Parietal lobe (tissue), 2 donors: ENCODE measurements at places on chromosomes 6 and 20. TPM values are rescaled to one million over a fixed set of nuclear protein-coding genes. Genes with fewer than 3 reads are reported as not detected.

Gene C20orf202
- 1.3 TPM for total RNA-seq

Gene MCCD1
- total RNA-seq, result not detected

Gene VWA7
- 0.31 TPM for total RNA-seq

Gene DHX16
- 22.5 TPM for total RNA-seq

Gene HUS1B
- 8.8 TPM for total RNA-seq

Gene SLC22A2
- not detected for total RNA-seq

Gene TRIM15
- total RNA-seq, result not detected

Gene HS3ST5
- 9.1 TPM for total RNA-seq

Gene BIRC7
- not detected for total RNA-seq

Gene PXDC1
- 12.5 TPM for total RNA-seq

Gene CLPSL1
- total RNA-seq, result not detected

Gene FILIP1
- total RNA-seq, result 2.2 TPM
